Calu3 (cell line): ENCODE measurements at places on chromosomes 2 and 18. TPM values are rescaled to one million over a fixed set of nuclear protein-coding genes. Genes with fewer than 3 reads are reported as not detected.

GRCh38 chr18:44837482-44838180 lies 156.9 kb downstream of the SETBP1 start:
- no peak for DNase-seq

The HADHA gene
- 127 TPM in 2 replicates for total RNA-seq

DNA sequence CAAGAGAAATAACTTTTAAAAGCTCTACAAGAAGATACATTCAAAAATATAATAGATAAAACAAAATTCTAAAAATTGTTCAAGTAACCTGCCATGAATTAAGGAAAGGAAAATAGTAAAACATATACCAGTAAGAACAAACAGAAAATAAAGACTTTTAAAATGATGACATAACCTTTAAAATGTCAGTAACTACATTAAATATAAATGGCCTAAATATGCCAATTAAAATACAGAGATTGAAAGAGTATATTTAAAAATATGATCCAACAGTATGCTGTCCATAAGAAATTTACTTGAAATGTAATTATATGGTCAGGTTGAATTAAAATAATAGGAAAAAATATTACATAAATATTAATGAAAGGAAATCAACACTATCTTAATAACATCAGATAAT lies 911.7 kb upstream of the POU3F3 start:
- no peak for DNase-seq

DNA sequence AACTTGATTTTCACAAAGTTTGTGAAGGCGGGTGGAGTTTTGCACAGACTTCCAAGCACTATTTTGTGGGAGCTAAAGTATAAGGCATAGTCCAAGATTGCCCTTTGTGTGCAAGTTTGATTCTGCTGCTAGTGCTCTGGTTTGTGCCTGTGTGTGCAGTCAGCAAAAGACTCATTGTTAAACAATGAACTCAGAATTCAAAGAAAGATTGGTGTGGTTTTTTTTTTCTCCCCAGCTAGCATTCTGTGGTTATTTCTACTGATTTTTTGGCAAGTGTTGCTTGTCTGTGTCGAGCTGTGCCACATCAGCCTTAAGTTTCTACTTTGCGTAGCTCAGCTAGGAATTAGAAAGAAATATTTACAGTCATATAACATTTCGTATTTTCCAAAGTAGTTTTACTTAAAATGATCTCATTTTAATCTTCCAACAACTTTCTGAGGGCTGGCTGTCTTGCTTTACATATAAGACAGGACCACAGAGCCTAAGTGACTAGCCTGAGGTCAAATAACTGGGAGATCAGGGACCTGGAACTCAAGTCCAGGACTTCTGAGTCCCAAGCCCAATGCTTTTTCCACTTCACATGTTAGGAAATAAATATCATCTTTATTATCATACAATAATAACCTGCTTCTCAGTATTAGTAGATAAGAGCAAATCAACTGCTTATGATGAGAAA lies 69.8 kb downstream of the BABAM2 start:
- no peak for DNase-seq

- DNase-seq = no peak
These were observed 199.2 kb downstream of the KCNS3 start for GRCh38 chr2:18077704-18078103.

GRCh38 chr2:36573165-36573564 lies 24.8 kb downstream of the FEZ2 start:
- no peak for DNase-seq

The CYS1 gene
- 4.8 and 10.0 TPM in 2 replicates for total RNA-seq

DNA sequence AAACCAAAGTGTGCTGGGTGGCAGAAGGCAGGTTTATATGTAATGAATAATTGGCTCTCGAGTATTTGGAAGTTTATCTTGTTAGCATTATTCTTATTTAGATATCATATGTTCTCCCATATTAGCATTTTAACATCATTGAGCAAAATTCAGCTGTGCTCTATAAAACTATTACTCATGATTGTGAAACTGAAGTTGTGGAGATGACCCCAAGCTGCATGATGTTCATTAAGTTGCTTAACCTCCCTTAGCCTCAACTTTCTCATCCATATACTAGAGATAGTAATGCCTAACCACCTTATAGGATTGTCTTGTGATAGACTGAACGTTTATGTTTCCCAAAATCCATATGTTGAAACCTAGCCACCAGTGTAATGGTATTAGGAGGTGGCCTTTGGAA lies 346.3 kb downstream of the SATB2 start:
- DNase-seq = no peak

The CXCR1 gene
- total RNA-seq = not detected in 2 replicates

The CAPN13 gene
- total RNA-seq = 11.8 and 12.0 TPM in 2 replicates

DNA sequence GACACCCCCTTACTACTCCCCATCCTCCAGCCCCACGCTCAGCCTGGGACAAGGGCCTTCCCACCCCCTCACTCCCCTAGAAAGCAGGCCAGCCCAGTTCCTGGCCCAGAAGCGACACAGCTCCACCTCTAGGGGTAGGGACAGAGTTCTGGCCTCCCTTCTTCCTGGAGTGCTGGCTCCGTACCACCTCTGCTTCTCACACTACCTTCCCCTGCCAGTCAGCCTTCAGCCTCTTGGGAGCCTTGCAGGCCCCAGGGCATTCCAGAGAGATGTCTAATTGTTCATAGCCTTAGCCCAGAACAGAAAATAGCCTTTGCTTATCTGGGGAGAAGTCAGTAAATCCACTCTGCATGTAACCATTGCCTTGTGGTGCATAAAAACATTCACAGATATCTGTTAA lies 13.1 kb upstream of the CATIP start:
- DNase-seq = no peak
